Stimulated activated CD8-positive, alpha-beta memory T cell treated with anti-CD3 and anti-CD28 coated beads, Interleukin-4, amount 100 ng/mL, for 4 hours (primary cell): ENCODE measurements at places on chromosomes 6 and 20.

GRCh38 chr6:154555073-154555677 is 44.7 kb upstream of the CNKSR3 start:
- no peak for DNase-seq

DNA sequence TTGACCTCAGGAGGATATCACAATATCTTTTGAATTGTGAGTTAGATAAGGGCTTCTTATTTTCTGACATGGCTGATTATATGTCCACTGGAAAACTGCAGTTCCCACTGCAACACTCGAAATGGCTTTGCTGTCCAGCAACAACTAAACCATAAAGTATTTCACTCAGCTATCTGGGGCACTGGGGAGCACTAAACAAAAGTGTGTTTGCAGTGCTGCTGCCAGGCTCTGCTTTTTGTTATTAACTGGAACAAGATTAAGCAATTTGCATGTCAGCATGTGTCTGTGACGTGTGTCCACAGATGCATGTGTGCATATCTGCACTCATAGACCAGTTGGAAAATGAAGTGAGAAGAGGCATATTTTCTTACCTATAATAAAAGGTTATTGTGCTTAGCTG is 107.8 kb upstream of the CCN2 start:
- no peak for DNase-seq

DNA sequence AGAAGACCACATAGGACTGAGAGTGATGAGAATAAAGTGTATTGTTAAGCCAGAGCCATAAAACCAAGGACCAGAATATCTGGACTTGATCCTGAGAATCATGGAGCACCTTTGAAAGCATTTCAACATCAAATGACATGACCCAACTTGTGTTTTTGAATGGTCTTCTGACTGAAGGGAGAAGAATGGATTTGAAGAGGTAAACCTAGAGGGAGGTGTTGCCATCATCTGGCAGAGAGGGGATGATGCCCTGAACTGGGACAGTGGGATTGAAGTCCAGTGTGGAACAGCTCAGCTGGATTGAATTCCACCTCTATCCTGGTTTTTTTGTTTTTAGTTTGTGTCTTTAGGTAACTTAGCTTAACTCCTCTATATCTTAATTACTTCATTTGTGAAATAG is 570.0 kb downstream of the TBC1D32 start:
- no peak for DNase-seq

- no peak for DNase-seq
Measured at GRCh38 chr6:16639684-16640480, 121.4 kb downstream of the ATXN1 start.

- no peak for DNase-seq
Measured at GRCh38 chr20:37845878-37846277, 57.0 kb upstream of the VSTM2L start.

- no peak for DNase-seq
Measured at GRCh38 chr6:119277052-119277451, 72.5 kb downstream of the MAN1A1 start.

DNA sequence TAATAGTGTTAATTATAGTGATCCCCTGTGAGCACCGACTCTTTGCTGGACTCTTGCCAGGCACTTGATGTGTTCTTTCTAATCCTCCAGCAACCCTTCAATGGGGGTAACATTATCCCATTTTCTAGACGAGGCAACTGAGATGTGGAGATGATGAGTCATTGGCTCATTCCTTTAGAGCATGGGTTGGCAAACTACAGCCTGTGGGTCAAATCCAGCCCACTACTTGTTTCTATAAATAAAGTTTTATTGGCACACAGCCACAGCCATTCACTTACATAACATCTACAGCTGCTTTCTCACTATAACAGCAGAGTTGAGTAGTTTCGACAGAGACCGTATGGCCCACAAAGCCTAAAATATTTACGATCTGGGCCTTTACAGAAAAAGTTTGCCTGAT is 249.5 kb upstream of the KCNG1 start:
- no peak for DNase-seq

- DNase-seq = no peak
Measured at GRCh38 chr6:100877851-100878250, 3.3 kb downstream of the ASCC3 start.

- DNase-seq = no peak
Measured at GRCh38 chr6:135577059-135577538, 79.6 kb upstream of the AHI1 start.

DNA sequence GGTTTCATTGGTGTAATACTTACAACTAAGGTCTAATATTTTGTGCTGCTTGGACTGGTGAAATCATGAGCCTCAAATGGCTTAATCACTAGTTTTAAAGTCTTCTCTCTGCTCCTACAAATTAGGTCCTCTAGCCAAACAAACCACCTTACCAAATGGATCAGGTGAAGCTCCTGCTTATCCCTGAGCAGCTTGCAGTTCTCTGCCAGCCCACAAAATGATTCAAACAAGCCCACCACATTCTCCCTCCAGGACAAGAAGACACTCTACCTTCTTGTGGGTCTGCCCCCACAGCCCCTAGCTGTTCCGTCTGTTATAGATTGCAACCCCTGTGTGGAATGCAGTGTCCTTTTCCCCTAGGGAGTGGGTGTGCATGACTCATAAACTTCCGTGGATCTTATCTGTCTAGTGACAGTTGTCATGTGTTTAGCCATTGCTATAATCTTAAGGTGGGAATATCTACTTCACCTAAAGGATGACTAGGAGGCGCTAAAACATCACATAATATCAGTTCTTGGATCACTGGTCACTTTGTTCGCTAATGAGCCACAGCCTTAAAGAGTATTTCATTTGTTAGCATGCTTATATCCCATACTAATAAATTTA is 940.5 kb upstream of the MANEA start:
- no peak for DNase-seq

- DNase-seq = no peak
Measured at GRCh38 chr20:37453288-37453687, 67.8 kb upstream of the NNAT start.

DNA sequence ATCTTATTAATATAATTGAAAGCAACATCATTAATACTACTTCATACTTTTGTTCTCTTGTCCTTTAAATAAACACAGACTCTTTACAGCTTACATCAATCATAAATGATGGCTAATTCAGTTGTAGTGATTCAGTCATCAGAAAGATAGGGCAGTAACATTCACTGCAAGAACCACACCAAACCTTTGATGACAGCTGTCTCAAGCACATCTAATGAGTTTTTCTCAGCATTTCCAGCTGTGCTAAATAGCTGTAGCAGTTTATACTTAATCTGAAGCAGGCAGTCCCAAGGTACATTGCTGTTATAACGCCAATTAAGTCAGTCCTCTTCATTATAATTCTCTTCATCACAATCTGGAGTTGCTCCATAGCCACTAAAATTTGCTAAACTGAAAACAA is 45.7 kb downstream of the PREP start:
- no peak for DNase-seq

DNA sequence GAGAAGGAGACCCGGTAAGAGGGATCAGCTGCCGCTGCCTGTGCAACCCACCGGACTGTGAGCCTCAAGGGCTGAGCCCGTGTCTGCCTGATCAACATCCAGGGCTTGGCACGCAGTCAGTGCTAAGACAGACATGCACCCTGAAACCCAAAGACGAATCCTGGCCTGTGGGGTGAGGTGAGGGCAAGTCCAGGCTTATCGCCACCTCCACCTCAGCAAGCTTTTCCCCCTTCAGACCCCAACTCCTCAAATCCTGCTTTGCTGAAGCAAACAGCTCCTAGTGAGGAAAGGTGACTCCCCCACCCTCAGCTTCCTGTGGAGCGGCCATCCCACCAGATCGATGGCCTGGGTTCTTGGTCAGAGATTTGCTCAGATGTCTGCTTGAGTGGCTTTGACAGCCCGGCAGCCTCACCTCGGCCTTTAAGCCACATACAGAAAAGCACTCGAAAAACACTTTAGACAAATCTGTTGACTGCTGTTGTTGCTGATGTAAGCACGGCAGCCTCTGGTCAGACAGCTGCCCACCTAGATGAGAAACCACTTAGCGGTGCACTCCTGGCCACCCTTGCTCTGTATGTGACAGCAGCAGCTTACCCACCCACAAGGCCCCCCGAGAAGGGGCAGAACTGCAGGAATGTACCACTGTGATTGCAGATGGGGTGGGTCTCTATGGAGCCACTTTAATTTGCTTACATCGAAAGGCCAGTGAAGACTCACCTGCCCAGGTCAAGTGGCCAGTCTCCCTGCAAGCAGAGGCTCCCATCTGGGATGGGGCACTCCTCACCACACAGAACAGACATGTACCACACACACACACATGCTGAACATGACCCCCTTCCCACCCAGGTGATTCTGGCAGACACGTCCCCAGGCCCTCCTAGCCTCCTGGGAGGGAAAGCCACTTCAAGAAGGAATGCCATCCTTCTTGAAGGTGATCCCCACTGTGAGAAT is 14.8 kb downstream of the MTCH1 start:
- DNase-seq = no peak

- no peak for DNase-seq
Measured at GRCh38 chr6:168416531-168416930, 24.5 kb upstream of the SMOC2 start.

GRCh38 chr6:155311086-155311485 is 3.2 kb downstream of the TFB1M start:
- no peak for DNase-seq

GRCh38 chr20:58471193-58472164 is 43.7 kb downstream of the APCDD1L start:
- DNase-seq = no peak

GRCh38 chr6:82841309-82841708 is 224.3 kb downstream of the UBE3D start:
- no peak for DNase-seq

- no peak for DNase-seq
Measured at GRCh38 chr6:64233746-64234145, 598.1 kb downstream of the PHF3 start.

DNA sequence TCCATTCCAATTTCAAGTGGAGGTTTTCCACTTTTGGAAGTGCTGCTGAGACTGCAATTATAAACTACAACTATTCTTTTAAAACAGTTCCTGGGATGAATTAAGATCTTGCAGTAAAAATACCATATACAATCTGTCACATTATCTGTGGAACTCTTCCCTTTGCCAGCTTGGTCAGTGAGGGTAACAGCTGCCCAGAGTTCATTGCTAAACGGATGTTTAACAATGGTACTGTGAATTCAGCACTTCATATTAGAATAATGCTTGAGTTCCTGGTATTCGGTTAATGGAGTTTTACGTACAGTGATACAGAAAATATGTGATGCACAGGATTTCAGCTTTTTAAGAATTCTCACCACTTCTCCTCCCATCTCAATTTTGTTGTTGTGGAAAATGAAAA is 51.5 kb downstream of the KCNS1 start:
- DNase-seq = no peak

DNA sequence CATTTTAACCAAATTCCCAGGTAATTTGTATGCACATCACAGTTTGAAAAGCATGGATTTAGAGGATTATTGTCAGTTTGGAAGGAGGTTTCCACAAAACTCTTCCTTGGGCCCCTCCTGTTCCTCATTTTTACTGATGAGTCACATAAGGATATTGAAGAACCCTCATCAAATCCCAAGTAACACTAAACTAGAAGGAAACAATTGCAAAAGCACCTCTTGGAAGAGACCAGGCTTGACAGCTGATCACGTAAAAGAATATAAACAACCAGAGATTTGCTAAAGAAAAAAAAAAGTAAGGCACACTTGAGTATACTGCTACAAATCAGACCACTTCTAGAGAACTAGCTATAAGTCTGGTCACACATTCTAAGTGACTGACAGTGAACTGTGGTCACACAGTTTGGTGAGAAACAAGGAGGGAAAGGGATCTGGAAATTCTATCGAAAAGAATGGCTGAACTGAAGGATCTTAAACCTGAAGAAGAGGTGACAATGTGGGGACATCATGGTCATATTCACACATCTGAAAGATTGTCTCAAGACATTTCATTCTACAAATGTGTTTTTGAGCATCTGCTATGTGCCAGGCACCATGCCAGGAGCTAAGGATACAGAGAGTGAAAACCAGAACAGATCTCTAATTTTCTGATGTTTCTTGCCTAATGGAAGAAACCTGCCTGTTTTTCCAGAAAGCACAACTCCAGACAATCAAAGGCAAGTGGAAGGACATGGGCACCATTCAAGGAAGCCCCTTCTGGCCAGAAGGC is 24.1 kb downstream of the ZHX3 start:
- DNase-seq = no peak

DNA sequence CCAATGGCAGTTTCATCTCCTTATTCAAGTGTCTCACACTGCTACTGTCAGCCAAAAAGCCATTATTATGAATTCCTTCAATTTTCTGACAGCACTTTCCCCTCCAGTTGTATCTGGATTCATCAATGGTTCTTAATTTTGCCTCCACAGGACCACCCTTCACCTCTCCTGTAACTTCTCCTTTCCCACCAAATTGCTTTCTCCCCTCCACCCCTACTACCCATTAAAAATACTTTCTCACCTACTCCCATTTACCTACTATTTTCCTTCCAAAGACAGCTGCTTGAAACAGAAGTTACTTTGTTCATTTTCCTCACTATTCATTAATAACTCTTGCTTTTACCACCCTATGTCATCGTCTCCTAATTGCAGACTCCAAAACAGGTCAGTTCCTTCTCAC is 29.8 kb downstream of the DEK start:
- DNase-seq = no peak

- DNase-seq = no peak
Measured at GRCh38 chr6:52539607-52540006, 37.3 kb downstream of the TRAM2 start.

- DNase-seq = no peak
Measured at GRCh38 chr6:89298680-89299465, 16.2 kb downstream of the GABRR2 start.
